EH (cell line): ENCODE measurements at places on chromosomes 2 and 18.
A peak's percentile ranks its signal among the peaks of the same experiment; 100 is the strongest.

DNA sequence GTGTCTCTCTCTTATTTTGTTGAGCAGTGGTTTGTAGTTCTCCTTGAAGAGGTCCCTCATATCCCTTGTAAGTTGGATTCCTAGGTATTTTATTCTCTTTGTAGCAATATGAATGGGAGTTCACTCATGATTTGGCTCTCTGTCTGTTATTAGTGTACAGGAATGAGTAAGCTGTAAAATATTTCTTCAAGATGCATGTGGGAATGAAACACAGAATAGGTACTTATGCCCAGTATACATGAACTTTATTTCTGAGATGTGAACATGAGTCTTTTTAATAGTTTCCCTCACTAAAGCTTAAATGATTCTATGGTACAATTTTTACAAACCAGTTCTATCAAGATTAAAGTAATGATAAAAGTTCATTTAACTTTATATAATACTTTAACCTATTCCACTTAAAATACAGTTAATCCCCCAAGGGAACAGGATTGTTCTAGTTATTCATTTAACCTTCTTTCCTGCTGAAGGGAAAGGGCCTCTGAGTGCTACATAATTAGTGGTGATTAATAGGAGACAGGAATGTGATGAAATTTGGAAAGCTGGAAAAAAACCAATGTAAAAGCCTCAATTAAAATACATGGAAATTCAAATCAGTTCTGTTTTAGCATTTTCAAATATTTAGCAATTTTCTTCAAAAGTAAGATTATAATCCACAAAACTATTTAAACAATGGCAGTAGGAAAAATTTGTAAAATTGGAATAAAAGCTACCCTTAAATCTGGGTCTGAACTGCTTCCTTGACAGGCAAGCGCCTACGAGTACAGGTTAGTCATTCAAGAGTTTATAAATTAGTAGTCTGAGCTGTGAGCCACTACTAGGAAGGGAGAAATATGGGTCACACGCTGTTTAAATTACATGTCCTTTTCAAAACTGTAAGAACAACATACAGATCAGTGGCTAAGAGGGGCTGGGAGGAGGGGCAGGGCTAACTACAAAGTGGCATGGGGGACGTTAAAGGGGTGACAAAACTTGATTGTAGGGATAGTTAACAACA is 28.9 kb downstream of the SPIRE1 start:
- peak; percentile 74 for DNase-seq

GRCh38 chr2:241560883-241561474 is 2.4 kb downstream of the BOK start:
- DNase-seq, result peak; percentile 64

- peak; percentile 79 for DNase-seq
Measured at GRCh38 chr2:27191070-27191829, 20.6 kb upstream of the ATRAID start.

DNA sequence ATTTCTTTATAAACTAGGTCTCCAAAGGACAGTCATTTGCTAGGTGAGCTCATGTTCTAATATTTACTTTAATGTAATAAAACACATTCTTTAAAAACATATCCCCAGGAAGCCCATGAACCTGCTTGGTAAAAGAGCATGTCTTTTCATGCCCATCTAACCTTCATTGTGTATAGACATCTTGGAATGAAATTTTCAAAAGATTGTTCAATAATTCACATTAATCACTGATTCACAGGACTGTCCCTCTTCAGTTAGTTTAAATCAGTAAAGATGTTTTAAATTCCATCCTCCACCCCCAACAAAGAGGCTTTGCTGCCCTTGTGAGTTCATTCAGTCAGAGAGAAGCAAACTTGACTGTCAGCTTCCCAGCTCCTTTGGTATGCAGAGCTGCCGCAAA is 633.4 kb upstream of the CELF4 start:
- no peak for DNase-seq

GRCh38 chr18:35484034-35484433 is 13.7 kb downstream of the INO80C start:
- no peak for DNase-seq

DNA sequence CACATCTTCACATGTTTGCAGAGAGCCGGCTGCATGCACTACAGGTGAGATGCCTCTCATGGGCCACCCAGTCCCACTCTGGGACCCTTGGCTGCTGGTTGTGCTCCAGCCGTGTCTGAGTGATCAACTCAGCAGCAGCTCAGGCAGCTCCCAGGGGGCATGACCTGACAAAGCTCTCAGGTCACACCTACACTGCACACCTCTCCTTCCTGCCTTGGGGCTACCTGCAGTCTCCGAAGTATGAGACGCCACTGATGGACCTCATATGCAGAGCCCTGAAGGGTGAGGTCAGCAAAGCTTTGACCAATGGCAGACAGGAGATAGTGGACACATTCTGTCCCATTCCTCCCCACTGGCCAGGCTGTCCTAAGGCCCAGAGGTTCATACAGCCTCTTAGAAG is 51.4 kb downstream of the LBH start:
- DNase-seq, result no peak

GRCh38 chr2:238158509-238159070 is at the start of gene ERFE:
Gene ERFE (plus strand): TSS chr2:238158970. CDS start chr2:238159008, 38 bp downstream.
- peak; percentile 57 for DNase-seq
